ENCODE measurements at places on chromosomes 2 and 18.

DNA sequence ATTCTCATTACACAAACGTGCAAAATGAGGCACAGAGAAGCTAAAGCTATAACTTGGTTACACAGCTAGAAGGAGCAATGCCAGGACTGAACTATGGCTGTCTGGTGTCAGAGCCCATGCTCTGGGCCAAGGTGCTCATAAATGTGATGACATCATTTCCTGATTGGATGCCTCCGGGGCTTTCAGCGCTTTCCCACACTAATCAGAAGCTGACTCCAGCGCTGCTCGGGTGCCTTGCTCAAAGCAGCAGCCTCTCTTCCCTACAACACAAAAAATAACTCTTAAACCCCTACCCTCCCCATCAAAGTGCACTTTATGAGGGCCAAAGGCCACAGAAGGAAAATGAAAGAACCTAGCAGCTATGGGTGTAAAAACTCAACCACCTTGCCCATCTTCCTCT lies 90.7 kb downstream of the STK39 start:
- DNase-seq, result no peak

DNA sequence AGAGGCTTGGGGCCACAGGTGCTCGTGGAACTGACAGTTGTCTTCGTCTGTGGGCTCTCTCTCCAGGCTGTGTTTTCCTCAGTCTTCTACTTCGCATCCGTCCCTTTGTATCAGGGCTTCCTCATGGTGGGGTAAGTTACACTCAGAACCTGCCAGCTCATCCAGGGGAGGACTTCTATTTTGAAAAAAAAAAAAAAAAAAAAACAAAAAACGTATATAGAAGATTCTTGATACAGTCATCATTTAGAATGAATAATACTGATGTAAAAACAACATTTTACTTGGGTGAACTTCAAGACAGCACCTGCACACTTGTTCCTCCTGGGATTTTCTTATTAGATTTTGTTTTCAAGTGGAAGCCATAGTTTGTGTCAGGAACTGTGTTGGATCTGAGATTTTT lies 47.7 kb upstream of the NFATC1 start:
- no peak for DNase-seq

DNA sequence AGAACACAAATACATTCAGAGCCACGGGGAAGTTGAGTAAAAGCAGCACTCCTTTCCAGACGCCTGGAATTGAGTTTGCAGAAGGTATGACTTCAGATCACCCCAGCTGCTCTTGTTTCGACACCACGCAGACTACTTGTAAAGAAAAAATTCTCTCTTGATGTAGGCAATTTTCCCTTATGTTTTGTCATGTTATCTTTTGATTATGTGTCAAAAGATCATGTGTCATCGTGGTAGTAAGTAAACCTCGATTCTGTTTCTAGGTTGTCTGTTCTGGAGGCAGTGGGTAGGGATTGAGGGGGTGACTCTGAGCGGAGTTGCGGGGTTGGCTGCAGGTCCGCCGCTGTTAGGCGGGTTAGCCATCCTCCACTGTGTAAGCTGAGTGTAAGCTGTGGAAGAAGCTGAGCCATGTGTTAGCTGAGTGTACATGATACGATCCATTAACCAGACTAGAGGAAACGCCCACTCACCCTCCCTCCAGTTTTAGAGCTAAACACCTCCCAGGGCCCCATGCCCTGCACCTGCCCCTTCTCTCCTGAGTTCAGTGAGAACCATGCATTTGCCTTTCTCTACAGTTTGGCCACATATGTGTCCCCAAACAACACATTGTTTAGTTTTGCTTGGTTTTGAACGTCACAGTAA lies 181.8 kb downstream of the SNTG2 start:
- DNase-seq, result no peak

DNA sequence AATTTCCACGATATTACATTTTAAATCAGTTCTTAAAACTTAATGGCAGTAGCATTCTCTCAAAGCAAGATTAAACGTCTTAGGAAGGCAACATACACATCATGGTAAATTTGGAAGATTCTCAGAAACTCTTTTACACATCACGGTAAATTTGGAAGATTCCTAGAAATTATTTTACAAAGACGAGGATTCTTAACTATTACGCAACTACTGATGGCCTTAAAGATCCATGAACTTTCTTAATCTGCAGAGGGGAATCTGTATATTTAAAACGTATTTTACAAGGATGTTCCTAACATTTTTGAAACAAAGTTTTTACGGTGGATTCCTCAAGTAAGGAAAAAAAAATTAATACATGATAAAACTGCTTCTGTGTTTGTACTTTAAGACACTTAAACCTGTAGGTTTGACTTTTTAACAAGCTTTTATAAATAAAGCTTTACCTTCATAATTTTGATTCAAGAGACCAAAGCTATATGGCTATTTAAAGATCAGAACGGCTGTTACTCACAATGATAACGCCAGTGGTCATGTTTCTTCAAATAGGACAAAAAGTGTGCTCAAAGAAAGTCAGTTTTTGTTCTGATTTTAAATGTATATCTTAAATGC lies 1.7 kb downstream of the ATF2 start:
- DNase-seq, result no peak

DNA sequence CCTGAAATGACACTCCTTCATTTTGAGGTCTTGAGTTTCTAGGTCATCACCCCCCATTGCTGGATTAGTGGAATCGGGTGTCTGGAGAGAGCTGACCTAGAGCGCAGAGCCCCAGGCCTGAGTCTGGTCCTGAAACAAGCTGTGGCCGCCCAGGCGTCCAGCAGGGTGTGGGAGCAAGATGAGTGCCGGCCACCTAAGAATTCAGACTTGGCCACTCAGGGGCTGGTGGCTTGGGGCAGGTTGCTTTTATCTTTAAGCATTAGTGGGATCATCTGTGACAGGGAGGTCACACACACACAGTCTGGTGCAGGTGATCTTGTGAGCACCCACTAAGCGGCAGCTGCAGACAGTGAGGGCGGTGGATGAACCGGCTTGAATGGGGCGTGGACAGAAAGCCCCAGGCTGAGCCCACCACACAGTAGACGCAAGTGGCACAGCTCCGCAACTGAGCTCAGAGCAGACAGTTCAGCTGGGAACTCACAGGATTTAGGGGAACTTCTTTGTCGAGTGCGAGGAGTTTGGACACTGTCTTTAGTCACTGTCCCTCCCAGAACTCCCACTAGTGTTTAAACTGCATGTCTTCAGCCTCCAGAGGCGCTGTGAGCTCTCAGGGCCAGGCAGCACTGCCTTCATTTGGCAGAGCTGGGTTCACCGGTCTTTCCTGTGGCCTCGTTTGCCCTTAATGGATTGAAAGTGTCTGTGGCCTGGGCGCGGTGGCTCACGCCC lies 21.5 kb downstream of the ITGB1BP1 start:
- no peak for DNase-seq

- no peak for DNase-seq
Observed at GRCh38 chr2:186968277-186968676, 119.3 kb upstream of the ZSWIM2 start.

- DNase-seq, result no peak
Observed at GRCh38 chr18:24530630-24531111, 70.2 kb downstream of the HRH4 start.

- peak; percentile 47 for DNase-seq
Observed at GRCh38 chr2:127576433-127577207, 41.1 kb downstream of the MYO7B start.

DNA sequence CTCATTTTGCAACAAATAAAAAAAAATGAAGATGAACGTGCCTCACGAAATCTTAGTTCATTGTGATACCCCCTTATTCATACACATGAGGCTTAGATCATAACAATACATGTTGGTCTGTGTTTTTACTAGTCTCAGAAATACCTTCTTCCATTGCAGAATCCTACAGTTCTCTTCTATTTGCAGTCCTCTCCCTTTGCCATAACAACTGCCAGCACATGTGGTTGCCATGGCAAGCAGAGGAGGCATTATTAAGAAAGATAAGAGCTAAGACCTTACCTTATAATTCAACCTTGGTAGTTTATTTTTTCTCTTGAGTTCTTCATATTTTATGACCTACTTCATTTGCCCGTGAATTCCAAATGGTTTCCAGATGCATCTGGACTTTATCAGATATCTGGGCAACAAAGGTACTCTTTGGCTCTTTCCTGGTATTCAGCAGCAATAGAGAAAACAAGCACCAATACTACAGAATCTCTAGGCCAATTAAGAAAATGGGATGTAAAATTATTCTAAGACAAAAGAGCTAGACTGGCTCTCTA lies 524.0 kb downstream of the CMPK2 start:
- no peak for DNase-seq

DNA sequence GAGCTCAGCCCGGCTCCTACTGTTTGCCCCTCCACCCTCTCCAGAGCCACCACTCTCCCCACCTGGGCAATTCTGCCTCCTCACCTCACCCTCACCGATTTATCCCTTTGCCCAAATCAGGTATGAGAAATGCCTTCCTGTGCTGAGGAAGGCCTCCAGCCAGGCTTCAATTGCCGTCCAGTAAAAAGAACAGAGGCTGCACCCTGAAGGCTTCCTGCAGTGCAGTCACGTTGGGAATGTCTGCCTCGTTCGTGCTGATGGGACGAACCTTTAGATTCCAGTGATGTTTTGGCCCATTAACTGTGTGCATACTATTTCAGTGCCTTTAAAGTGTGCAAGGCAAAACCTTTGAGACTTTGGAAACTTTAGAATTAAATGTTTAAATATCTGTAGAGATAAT lies 34.2 kb downstream of the ATP6V1C2 start:
- DNase-seq, result no peak

DNA sequence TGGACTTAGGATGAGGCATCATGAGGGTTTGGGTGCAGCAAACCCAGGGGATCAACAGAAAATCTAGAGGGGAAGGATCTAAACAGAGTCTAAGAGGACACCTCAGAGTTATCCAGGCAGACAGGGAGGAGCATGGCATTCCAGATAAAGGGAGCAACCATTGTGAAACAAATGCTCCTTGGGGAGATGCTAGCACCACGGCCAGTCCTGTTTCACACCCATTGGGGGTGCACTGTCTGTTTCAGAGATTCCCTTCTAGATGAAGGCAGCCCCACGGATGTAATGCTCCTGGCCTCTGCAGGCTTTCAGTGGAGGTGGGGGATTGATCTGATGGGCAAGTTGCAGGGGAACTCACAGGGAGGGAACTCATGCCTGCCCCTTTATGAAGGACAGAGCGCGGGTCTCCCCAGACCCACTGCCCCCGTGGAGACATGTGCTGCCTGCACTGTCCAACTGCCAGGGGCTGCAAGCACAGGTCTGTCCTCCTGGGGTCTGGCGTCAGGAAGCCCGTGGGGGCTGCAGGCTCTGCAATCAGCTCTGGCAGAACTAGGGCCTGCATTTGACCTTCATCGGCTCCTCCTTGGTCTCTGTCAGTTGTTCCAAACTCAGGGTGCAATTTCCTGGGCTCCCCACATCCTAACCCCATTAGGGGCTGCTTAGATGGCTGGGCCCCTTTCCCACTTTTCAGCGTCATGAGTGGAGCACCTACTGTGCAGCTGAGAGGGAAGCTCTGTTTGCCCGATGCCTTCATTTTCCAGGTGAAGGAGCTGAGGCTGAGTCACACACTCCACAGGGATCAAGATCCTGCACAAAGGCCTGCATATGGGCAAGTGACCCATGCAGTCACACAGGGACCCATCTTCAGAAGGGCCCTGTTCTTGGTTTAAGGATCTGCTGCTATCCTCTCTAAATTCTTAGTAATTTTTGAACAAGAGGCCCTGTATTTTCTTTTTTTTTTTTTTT lies 163.4 kb downstream of the ARL4C start:
- DNase-seq, result no peak

- DNase-seq, result no peak
Observed at GRCh38 chr2:238476258-238476657, 49.5 kb downstream of the ASB1 start.

DNA sequence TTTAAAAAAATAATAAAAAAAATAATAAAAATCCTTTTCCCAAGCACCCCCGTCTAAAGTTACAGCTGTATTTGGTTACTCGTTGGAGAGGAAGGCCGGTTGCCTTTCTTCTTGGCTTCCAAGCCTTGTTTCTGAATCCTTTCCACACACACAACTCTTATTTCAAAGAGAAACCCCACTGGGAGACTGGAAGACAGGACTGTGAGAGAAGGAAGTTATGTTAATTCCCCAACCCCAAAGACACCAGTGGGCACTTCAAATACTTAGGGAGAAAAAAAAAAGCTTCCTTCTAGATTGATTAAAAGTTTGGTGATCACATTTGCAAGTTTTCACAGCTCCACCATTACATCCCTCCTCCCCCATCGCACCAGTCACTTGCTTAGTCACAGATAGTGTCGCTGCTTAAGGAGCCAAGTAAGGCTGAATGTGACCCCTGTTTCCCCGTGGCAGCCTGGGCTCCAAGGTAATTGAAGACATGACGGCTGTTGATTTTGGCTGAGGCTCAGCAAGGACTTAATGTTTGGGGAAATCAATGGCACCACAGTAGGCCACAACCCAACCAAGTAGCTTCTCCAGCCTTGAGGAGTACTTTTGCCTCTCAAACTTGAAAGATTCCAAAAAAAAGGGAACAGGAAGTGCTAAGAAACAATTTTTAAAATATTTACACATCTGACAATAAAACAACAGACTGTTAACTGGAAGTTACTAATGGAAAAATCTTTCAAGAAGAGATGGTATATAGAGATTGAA lies 40.8 kb upstream of the FRZB start:
- peak; percentile 56 for DNase-seq

DNA sequence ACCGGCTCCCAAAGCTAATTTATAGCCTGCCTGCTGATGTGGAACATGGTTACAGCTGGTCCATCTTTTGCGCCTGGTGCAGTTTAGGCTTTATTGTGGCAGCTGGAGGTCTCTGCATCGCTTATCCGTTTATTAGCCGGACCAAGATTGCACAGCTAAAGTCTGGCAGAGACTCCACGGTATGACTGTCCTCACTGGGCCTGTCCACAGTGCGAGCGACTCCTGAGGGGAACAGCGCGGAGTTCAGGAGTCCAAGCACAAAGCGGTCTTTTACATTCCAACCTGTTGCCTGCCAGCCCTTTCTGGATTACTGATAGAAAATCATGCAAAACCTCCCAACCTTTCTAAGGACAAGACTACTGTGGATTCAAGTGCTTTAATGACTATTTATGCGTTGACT lies 51.4 kb downstream of the TMEM178A start:
- DNase-seq, result no peak

DNA sequence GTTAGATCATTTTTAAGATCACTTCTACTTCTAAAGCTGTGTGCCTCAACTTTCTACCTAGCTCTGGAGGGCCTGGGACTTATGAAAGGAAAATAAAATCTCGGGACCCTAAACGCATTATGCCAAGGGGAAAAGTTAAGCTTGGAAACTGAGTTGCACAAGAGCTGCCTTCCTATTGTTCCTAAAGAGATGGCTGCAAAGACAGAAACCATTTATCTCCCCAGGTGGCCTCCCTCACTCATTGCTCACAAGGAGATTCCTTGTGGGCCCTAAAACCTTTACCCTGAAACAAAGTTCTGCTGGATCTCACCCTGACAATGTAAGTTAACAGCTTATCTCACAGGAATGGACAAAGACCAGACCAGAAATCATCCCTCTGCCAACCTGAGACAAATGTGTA lies 26.8 kb downstream of the TUBB6 start:
- no peak for DNase-seq
